ENCODE measurements at places on chromosomes 16 and 17.

- DNase-seq: no peak
Observed at GRCh38 chr16:49592546-49593423, 219.2 kb downstream of the C16orf78 start.

- DNase-seq: no peak
Observed at GRCh38 chr17:75380315-75380714, 25.2 kb downstream of the GRB2 start.

- DNase-seq: no peak
Observed at GRCh38 chr17:73934696-73935095, 268.8 kb upstream of the RPL38 start.

DNA sequence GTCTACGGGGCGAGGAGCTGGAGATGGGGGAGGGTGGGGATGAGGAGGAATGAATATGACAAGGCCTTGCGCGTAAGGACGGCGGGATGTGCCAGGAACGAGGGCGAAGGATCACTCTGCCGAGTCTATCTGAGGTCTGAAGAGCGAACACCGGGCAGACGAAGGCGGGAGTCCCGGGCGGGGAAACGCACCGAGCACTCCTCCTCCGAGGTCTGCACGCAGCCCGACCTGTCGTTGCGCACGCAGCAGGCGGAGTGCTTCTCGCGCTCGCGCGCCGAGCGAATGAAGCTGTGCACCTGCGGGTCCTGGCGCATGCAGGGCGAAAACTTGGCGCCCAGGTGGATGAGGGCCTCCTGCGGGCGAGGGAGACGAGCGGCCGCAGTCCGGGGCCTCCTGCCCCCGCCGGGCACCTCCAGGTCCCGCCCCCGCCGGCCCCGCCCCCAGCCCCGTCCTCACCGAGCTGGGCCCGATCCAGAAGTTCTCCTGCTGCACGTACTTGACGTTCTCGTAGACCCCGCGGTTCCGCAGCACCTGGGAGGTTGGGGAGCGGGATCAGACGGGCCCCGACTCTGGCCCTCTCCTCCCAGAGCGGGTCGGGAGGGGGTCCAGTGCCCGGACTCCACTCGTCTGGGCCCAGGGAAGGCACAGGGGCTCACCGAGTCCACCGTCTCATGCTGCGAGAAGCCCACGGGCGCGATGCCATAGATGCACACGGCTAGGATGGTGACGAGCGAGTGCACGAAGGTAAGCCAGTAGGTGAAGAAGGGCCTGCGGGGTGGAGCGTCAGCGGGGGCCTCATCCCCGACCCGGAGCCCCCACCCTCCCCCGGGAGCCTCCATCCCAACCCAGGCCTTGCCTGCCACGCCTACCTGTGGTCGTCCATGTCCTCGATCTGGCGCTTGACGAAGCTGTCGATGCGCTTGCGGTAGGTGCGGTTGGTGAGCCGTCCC, 7.6 kb downstream of the SNRNP25 start:
- no peak for DNase-seq

DNA sequence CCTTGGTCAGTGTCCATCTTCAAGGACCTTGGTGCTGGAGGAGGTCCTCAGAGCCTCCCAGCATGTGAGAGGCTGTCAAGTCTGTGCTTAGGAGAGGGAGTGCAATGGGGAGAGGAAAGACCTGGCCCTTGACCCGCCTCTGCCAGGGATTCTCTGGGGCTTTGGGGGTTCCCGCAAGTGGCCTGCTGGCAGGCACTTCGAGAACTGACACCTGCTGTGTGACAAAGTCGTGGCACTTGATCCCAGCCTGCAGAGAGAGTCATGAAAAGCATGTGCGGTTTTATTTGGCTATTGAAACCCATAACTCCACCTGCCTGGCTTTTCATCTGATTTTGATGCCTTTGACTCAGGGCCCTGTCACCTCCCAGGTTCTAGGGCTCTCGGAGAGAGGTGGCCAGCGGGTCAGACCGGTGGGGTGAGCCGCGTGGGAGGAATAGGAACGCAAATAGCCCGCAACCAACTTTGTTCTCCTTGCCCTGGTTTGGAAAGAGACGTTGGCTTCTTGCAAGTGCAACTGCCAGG, 42.8 kb upstream of the GSE1 start:
- DNase-seq: no peak

DNA sequence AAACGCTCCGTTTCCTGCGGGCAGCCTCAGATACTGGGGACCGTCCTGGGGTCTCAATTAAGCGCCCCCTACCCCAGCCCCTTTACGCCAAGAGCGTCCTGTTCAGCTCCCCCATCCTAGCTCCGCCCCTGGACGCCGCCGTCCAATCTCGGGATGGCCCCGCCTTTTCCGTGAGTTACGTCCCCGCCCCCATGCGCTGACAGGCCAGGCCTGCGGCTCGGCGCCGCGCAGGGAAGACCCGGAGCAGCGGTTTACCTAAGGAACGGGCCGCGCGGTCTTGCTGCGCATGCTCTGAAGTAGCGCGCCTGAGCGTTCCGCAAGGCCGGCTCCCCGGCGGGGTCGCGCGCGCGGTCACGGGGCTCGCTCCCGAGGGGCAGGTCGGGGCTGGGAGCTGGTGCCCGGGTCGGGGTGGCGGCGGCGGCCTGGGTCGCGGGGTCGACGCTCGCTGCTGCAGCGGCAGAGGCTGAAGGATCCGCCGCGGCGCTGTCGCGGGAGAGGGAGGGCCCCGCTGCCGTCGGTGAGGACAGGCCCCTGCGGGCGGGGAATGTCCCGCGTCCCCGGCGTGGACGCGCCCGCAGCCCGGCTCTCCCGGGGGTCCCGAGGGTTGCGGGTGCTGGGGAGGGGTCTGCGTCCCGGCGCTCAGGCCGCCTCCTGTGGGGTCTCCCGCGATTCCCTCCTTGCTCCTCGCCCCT, at the start of gene FLYWCH1:
Gene FLYWCH1 (plus strand): TSS at position 294 of the 692 bp plus-strand sequence. CDS start 17,755 bp downstream, outside the sequence.
- peak; percentile 80 for DNase-seq

GRCh38 chr17:45643591-45643990, 140.5 kb upstream of the CRHR1 start:
- no peak for DNase-seq
